ENCODE measurements at places on chromosomes 3 and 15.

GRCh38 chr3:25652921-25653320, 11.8 kb downstream of the TOP2B start:
- DNase-seq: no peak

GRCh38 chr3:163561151-163561550, 1517.1 kb downstream of the SI start:
- no peak for DNase-seq

GRCh38 chr3:196537319-196537984, 22.3 kb upstream of the SMCO1 start:
- DNase-seq: peak; percentile 42

- DNase-seq: no peak
These were observed 4.7 kb upstream of the ARHGEF3 start for GRCh38 chr3:56806407-56806806.

DNA sequence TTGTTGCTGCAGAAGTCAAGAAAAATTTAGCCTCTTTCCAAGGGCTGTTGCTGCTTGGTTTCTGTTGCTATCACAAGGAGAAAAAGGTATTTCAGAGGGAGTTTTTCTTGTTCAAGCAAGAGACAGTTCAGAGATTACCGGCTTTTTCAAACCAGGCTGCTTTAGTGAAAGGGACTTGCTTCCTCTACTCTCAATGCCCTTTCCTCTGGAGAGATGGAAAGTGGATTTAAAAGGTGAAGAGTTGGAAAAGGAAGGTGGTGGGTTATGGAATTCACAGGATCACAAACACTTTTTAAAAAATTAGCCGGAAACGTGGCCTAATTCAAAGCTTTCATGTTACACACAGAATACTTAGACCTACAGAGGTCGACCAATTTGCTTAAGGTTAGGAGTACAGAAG, 1.1 kb downstream of the PARP6 start:
- no peak for DNase-seq

- DNase-seq: peak; percentile 77
These were observed 4.6 kb upstream of the EPB42 start for GRCh38 chr15:43225201-43225949.

- DNase-seq: no peak
These were observed 17.0 kb downstream of the IREB2 start for GRCh38 chr15:78454992-78455391.

Data from NCI-H69 (cell line).